ENCODE measurements at places on chromosomes 5 and 9.
A peak's percentile ranks its signal among the peaks of the same experiment; 100 is the strongest.

GRCh38 chr5:3120028-3120427 lies 368.6 kb upstream of the IRX2 start:
- no peak overlapping the region for H3K4me3 ChIP-seq
- H3K36me3 ChIP-seq, result no peaks in the 10 kb centered on the region
- no peaks in the 10 kb centered on the region for H3K4me1 ChIP-seq
- H3K27me3 ChIP-seq, result peaks cover 55% of the 10 kb centered on the region
- no peak for DNase-seq

- no peaks in the 10 kb centered on the region for H3K27me3 ChIP-seq
- peaks cover 3% of the 10 kb centered on the region for H3K36me3 ChIP-seq
- H3K4me3 ChIP-seq, result no peak overlapping the region
- peaks cover 14% of the 10 kb centered on the region for H3K4me1 ChIP-seq
Measured at GRCh38 chr9:121316852-121317373, 49.0 kb downstream of the GSN start.

DNA sequence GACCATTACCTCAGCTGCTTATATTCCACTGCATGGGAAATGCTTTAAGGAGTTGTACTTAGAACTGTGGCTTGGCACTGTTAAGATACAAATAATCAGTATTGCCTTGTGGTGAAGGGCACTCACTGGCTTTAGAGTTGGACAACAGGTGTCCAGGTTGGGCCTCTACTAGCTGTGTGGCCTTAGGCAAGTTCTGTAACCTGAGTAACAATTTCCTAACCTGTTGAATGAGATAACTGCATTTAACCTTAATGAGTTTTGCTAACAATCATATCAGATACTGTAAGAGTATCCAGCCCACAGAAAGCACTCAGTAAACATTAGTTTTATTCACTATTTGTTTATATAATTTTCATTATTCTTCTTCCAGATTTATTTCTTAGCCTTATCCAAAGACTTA lies 17.2 kb upstream of the HK3 start:
- H3K27me3 ChIP-seq, result no peaks in the 10 kb centered on the region
- DNase-seq, result no peak
- no peak overlapping the region for H3K27ac ChIP-seq
- no peak overlapping the region for H3K4me3 ChIP-seq
- peaks cover 8% of the 10 kb centered on the region for H3K4me1 ChIP-seq

DNA sequence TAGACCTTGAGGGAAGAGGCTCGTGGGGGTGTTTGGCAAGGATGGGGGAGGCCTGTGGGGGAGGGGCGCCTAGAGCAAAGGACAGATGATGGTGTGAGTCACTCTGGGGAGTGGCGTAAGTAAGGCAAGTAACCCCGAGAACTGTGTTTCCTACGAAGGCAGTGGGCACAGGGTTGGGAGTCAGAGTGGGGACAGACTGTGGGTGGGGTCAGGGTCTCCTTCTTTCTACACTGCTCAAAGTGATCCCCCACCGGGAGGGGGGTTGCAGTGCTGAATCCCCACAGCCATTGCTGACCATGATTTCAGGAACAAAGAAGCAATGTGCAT lies 136.8 kb downstream of the TENT4A start:
- H3K4me1 ChIP-seq, result no peaks in the 10 kb centered on the region
- peaks cover 2% of the 10 kb centered on the region for H3K27me3 ChIP-seq
- H3K27ac ChIP-seq, result no peak overlapping the region
- DNase-seq, result no peak
- peaks cover 1% of the 10 kb centered on the region for H3K36me3 ChIP-seq
- H3K4me3 ChIP-seq, result no peak overlapping the region

GRCh38 chr9:31606678-31607077 lies 777.8 kb upstream of the ACO1 start:
- no peak for DNase-seq
- H3K27me3 ChIP-seq, result no peaks in the 10 kb centered on the region
- H3K36me3 ChIP-seq, result no peaks in the 10 kb centered on the region
- no peaks in the 10 kb centered on the region for H3K4me1 ChIP-seq
- H3K4me3 ChIP-seq, result no peak overlapping the region
- no peak overlapping the region for H3K27ac ChIP-seq

DNA sequence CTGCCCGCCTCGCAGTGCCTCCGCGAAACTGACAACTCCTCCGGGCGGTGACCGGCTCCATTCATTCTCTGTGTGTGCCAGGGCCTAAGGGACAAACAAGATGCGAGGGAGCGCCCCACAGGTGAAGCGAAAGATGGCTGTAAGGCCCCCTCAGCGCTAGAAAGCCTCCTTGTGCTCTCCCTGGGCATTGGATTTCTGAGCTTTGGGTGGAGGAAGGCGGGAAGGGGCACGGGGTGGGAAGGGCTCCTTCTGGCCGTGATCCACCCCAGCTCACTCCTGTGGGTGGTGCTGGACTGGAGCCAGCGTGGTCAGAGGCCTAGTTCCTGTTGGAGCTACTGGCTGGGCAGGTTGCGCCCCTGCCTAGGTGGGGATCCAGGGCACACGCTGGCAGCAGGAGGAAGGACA lies 943 bp downstream of the GALNT12 start:
- DNase-seq, result peak; percentile 45
- peaks cover 30% of the 10 kb centered on the region for H3K4me1 ChIP-seq
- H3K4me3 ChIP-seq, result peak overlapping the region; percentile 84
- H3K27ac ChIP-seq, result peak overlapping the region; percentile 40
- H3K36me3 ChIP-seq, result peaks cover 22% of the 10 kb centered on the region

- DNase-seq, result no peak
- H3K27ac ChIP-seq, result no peak overlapping the region
- H3K4me3 ChIP-seq, result no peak overlapping the region
- peaks cover 3% of the 10 kb centered on the region for H3K4me1 ChIP-seq
- H3K27me3 ChIP-seq, result peaks cover 4% of the 10 kb centered on the region
Measured at GRCh38 chr9:20191228-20191840, 402.5 kb upstream of the SLC24A2 start.

- peak overlapping the region; percentile 95 for H3K27ac ChIP-seq
- peak; percentile 41 for DNase-seq
- H3K4me1 ChIP-seq, result peaks cover 9% of the 10 kb centered on the region
Measured at GRCh38 chr9:137319739-137320551, 17.9 kb upstream of the NRARP start.

DNA sequence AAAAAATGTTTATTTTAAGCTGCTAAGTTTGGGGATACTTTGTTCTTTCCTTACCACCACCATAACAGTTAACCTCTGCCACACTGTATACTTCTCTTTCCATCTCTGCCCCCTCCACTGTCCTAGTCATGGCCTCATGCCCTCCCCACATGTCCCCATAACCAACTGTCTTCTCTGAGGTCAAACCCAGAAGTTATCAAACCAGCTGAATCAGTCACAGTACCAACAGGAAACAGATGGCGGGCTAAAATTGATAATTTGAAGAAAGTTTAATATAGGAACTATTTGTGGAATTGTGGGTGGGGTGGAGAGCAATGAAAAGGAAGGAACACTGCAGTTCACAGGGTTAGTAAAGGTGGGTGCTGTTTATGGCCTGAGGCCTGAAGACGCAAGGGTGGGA lies 5.7 kb upstream of the DCTN4 start:
- H3K4me3 ChIP-seq, result no peak overlapping the region
- peaks cover 2% of the 10 kb centered on the region for H3K27me3 ChIP-seq
- H3K4me1 ChIP-seq, result peaks cover 20% of the 10 kb centered on the region
- peak overlapping the region; percentile 77 for H3K27ac ChIP-seq
- peaks cover 7% of the 10 kb centered on the region for H3K36me3 ChIP-seq

DNA sequence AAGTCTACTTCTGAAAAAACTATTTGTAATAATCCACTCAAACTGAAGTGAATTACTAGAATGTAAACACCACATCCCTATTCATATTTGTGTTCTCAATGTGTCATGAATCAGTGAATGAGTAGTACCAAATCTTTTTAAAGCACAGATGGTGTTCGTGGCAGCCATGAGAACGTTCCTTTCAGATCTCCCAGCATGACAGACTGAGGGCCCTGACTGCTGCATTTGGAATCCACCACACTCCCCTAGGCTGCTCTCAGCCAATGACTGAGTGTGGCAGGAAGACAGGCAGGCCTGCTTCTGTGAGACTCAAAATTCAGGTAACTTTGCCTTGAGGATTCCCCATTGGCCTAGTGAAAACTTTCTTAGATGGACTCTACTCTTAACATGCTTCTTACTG lies 10.9 kb upstream of the JMY start:
- peaks cover 2% of the 10 kb centered on the region for H3K27me3 ChIP-seq
- no peak overlapping the region for H3K4me3 ChIP-seq
- peaks cover 3% of the 10 kb centered on the region for H3K4me1 ChIP-seq
- H3K36me3 ChIP-seq, result no peaks in the 10 kb centered on the region
- DNase-seq, result no peak

GRCh38 chr9:94792511-94792910 lies 66.0 kb downstream of the AOPEP start:
- no peak for DNase-seq
- peaks cover 22% of the 10 kb centered on the region for H3K36me3 ChIP-seq
- no peaks in the 10 kb centered on the region for H3K27me3 ChIP-seq
- no peak overlapping the region for H3K4me3 ChIP-seq
- H3K27ac ChIP-seq, result no peak overlapping the region

DNA sequence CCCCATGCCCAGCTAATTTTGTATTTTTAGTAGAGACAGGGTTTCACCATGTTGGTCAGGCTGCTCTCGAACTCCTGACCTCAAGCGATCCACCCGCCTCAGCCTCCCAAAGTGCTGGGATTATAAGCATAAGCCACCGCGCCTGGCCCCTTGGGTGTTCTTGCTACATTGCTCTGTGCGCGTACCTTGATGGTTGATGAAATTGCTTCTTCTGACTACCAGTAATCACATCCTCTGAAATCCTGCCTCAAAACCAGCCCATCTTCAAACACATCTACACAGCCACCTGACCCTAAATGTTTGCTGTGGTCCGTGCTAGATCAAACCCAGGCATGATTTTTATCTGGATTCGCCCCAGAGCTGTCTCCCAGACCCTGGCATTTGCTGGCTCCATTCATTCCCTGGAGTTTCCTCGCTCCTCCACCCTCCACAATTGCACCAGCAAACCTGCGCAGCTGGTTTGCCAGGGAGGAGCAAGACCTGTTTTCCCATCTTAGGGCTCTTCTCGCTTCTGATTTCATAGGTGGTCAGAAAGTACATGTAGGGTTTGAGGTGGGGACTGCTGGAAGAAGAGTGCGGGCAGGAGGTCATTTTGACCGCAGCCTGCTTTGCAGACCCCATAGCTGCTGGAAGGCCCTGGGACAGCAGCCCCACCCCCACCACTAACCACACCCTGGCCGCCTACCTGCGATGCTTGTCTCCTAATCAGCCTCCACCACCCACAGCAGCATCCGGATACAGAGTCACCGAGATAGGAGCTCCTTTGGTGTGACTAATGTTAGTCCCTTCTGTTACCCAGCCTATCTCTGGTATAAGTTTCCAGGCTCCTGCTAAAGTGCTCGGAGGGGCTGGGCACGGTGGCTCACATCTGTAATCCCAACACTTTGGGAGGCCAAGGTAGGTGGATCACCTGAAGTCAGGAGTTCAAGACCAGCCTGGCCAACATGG lies 22.7 kb downstream of the SWI5 start:
- no peaks in the 10 kb centered on the region for H3K27me3 ChIP-seq
- H3K36me3 ChIP-seq, result no peaks in the 10 kb centered on the region
- no peak for DNase-seq
- no peak overlapping the region for H3K4me3 ChIP-seq
- no peak overlapping the region for H3K27ac ChIP-seq

- no peak overlapping the region for H3K4me3 ChIP-seq
- H3K36me3 ChIP-seq, result no peaks in the 10 kb centered on the region
- no peak overlapping the region for H3K27ac ChIP-seq
- no peak for DNase-seq
Measured at GRCh38 chr5:4537489-4537888, 602.6 kb upstream of the ADAMTS16 start.

GRCh38 chr5:96338091-96338490 lies 95.0 kb downstream of the PCSK1 start:
- no peak for DNase-seq
- peaks cover 2% of the 10 kb centered on the region for H3K4me1 ChIP-seq
- no peaks in the 10 kb centered on the region for H3K36me3 ChIP-seq
- peaks cover 10% of the 10 kb centered on the region for H3K27me3 ChIP-seq
- no peak overlapping the region for H3K4me3 ChIP-seq
- no peak overlapping the region for H3K27ac ChIP-seq

DNA sequence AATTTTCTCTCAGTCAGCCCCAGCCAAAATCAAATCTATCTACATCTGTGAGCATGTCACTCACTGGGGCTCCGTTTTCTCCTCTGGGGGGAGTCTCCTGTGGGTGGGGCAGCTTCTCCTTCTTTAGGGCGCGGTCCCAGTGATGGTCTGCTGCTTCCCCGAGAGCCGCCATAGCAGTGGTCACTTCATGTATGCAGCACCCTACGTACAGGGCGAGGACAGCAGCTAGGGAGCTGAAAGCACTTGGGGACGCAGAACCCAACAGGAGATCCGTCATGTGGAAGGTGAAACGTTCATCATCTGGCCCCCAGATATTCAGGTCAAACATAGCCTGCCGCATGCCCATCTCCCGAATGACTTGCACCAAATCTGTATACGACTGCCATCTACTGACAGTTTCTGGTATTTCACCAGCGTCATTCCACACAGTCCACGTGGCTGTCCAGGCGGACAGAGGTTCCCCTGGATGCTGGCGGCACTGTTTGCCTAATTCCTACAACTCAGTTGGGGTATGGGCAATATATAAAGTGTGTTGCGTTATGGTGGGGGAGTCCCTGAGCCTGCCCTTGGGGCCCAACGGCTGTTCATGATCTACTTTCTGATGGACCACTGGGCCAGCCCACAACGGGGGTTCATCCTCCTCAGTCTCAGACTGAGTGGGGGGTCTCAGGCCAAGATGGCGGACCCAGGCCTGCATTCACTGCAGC lies 795.0 kb downstream of the EFNA5 start:
- H3K27me3 ChIP-seq, result no peaks in the 10 kb centered on the region
- H3K27ac ChIP-seq, result no peak overlapping the region
- H3K4me1 ChIP-seq, result no peaks in the 10 kb centered on the region
- H3K36me3 ChIP-seq, result no peaks in the 10 kb centered on the region

DNA sequence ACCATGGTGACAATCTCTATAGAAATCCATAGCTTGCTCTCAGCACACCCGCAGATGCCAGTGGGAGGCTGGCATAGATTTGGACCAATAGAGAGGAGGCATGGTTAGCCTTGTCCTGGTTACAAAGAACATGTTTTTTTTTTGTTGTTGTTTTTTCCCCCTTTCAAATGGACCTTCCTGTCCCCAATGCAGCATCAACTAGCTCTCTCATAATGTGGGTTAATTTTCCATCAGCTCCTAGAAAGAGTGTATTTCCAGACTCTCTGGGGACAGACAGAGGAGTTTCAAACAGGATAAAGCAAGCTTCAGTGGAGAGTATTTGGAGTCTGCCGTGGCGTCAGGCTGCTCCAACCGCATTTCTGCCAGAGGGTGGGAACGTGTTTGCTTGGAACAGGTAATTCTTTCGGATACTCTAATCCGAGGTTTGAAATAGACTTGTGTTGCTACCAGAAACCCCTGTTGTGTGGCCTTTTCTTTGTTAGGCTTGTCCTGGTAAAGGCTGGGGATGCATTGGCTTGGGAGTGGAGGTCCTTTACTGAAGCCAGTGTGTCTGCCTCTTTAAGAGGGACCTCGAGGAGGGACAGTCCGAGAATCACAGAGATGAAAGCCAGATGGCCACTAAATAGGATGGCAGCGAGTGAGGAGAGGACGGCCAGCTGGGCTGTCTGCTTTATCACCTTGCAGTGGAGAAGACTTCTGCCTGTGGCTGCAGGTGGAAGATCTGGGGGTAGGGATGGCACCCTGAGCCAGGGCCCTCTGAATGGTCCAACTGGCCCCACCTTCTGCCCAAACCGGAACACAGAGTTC lies 130.5 kb upstream of the CPEB4 start:
- no peaks in the 10 kb centered on the region for H3K27me3 ChIP-seq
- no peak for DNase-seq
- no peak overlapping the region for H3K4me3 ChIP-seq
- H3K4me1 ChIP-seq, result no peaks in the 10 kb centered on the region
- no peaks in the 10 kb centered on the region for H3K36me3 ChIP-seq
- H3K27ac ChIP-seq, result no peak overlapping the region

Data from activated naive CD8-positive, alpha-beta T cell treated with anti-CD3 and anti-CD28 coated beads, Interleukin-2, amount 10 ng/mL, durations not matched to agents 7 days and 5 days (primary cell).